Chondrocyte (in vitro differentiated cells): ENCODE measurements at places on chromosomes 13 and 19. TPM values are rescaled to one million over a fixed set of nuclear protein-coding genes. Genes with fewer than 3 reads are reported as not detected.

DNA sequence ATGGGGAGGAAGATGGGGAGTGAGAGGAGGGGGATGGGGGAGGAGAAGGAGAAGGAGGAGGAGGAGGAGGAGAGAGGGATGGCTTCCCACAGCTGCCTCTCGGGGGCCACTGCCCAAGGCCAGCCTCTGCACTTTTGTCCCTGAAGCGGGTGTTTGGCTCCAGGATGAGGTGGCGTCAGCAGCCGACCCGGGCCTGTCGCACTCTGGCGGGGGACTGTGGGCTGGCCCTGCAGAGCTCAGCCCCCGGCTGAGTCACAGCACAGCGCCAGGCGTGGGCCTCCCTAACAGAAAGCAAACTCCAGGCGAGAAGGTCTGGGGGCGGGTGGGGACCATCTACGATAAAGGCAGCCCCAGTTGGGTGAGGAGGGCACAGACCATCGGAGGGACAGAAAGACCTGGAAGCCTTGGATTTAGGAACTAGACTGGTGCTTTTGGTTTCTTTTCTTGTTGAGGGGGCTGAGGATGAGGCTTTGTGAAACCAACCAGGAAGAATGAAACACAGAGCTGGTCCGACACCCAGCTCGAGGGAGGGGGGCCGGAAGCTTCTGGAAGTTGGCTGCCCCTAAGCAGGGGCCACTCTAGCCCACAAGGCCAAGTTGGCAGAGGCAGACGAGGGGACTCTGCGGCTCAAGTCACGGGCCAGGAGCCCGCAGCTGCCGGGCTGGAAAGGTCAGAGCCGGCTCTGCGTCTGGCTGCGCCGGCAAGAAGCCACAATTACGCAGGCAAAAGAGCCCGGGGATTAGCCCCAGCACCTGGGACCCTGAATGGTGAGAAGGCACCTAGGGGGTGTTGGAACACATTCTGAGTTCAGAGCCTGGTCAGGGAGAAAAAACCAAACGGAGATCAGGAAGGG, 18.2 kb downstream of the LSM4 start:
- DNase-seq, result no peak

DNA sequence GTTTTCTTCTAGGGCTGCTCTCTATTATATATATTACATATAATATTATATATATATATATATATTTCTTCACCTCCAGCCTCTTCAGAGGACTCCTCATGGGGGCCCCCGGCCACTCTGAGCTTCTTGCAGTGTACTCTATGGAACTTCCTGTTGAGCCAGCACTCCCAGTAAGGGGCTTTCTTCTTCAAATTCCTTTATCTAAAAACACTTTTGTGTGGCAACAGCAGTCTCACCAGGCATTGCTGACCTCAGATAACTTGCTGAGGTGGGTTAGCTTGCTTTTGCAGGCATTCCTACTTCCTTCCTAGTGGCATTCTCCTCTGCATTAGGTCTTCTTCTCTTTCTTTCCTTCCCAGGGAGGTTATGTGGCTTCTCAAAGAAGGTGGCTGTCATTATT, 381.5 kb downstream of the MYO16 start:
- no peak for DNase-seq

GRCh38 chr13:84200971-84201370, 318.7 kb upstream of the SLITRK1 start:
- no peak for DNase-seq

- DNase-seq, result no peak
Measured at GRCh38 chr13:52812941-52813340, 35.5 kb downstream of the PCDH8 start.

GRCh38 chr13:99496184-99497142, 4.8 kb upstream of the TM9SF2 start:
- no peak for DNase-seq

DNA sequence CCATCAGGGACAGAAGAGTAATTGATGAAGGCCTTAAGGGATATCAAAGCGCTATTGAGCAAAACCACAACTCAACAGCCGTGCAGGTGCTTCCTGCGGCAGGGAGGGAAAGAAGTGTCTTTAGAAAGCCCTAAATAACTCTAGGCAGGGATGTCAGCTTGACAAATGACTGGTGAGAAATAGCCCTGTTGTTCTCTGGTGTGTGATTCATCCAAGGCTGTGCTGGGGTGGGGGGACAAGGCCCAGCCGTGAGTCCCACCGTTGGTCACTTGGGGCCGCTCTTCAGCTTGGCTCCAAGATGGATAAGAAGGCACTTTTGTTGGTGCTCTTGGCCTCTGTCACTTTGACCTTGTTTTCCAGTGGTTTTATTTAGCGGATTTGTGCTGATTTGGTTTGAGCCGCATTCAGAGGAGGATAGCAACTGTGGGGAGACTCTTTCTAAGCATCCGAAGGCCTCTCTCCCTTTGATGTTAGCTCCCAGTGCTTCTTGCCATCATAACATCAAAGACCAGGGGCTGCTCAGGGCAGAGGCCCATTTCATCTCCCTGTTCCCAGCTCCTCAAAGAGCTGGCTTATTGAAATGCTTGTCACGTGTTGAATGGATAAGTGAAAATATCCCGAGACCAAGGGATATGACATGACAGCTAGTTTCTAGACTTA, 130.3 kb upstream of the SERP2 start:
- DNase-seq, result no peak

GRCh38 chr13:108104736-108105135, 110.6 kb downstream of the LIG4 start:
- DNase-seq, result no peak

GRCh38 chr13:106109391-106109791, 426.1 kb downstream of the EFNB2 start:
- DNase-seq, result no peak

DNA sequence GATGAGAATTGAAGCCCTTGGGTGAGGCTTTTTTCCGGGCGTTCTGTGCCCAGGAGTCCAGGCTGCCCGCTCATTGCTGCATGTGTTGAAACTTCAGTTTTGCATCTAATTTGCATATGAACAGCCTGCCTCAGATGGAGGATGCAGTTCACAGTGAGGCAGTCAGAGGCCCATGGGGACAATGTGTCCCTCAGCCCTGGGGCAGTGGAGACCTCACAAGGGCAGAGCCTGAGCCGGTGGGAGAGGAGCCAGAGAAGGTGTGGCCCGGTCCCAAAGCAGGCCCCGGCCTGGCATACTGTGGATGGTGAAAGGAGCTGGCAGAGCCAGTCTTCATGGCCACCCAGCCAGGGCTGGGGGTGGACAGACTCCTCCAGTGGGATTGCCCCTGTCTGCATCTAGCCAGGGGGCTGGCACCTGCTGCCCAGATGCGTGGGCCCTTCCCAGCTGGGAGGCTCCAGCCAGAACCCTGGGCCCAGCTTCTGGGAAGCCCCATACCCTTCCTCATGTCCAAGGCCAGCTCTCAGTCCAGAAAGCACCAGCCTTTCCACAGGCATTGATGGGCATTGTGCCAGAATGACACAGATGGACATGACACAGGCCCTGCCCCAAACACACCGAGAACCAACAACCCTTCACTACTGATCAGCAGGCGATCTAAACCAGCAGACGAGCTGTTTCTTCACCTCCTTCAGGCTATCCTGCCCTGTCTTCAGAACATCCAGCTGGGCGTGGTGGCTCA, 32.9 kb upstream of the KCTD15 start:
- DNase-seq, result no peak

GRCh38 chr19:48006762-48007161, 12.3 kb downstream of the ELSPBP1 start:
- no peak for DNase-seq

DNA sequence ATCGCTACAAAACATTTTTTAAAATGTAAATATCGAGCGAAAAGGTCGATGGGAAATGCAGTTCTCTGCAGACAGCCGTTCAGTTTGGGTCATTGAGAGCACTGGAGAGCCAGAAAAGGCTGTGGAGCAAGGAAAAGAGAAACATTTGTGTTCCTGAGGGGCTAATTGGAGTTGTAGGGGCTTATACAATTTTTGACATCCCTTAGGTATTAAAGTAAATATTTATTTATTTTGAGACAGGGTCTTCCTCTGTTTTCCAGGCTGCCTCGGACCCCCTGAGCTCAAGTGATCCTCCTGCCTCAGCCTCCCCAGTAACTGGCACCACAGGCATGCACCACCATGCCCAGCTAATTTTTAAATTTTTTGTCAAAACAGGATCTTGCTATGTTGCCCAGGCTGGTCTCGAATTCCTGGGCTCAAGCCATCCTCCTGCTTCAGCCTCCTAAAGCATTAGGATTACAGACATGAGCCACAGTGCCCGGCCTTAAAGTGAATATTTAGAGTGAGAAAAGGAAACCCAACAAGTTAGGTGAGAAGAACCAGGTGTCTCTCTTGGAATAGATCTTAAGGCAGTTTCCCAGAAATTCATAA, 825 bp upstream of the YIF1B start:
- no peak for DNase-seq

GRCh38 chr19:23070353-23071146, 46.3 kb upstream of the ZNF730 start:
- DNase-seq, result no peak

- no peak for DNase-seq
Measured at GRCh38 chr19:19406878-19407632, 1.6 kb downstream of the GATAD2A start.

GRCh38 chr13:50334944-50335343, 319.7 kb downstream of the KCNRG start:
- DNase-seq, result no peak

GRCh38 chr19:18117692-18118378, 20.3 kb downstream of the MAST3 start:
- no peak for DNase-seq

- no peak for DNase-seq
Measured at GRCh38 chr13:27104606-27105005, 67.0 kb downstream of the USP12 start.

DNA sequence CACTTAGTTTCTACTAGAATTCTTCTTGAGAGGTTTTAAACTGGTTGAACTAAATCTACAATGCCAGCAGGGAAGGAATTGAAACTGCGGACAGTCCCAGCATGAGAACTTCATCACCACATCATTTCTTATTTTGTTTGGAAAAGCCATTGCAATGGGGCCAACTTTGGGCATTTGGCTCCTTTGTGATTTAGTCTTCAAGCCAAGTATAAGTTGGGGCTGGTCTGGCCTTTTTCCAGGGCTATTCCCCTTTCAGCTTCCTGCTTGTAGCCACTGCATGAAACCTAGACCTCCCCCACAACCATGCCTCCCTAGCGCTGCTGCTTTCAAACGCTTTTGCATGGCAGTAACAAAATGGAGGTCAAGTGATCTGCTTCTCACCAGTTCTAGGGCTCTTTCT, 142.3 kb downstream of the RGCC start:
- no peak for DNase-seq

DNA sequence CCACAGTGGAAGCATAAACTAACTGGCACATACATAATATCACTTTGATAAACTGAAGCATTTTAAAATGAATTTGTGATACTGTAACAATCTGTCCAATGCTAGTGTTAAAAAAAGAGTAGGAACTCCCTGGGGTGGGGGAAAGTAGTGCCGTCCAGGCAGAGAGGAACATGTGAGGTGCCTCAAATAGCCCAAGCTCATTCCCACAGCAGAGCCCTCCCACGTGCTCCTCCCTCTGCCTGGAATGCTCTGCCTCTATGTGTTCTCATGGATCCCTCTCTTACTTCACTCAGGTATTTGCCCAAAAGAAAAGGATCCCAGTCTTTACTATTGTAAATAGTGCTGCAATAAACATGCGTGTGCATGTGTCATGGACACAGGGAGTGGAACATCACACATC, 188.1 kb downstream of the NHLRC3 start:
- no peak for DNase-seq

DNA sequence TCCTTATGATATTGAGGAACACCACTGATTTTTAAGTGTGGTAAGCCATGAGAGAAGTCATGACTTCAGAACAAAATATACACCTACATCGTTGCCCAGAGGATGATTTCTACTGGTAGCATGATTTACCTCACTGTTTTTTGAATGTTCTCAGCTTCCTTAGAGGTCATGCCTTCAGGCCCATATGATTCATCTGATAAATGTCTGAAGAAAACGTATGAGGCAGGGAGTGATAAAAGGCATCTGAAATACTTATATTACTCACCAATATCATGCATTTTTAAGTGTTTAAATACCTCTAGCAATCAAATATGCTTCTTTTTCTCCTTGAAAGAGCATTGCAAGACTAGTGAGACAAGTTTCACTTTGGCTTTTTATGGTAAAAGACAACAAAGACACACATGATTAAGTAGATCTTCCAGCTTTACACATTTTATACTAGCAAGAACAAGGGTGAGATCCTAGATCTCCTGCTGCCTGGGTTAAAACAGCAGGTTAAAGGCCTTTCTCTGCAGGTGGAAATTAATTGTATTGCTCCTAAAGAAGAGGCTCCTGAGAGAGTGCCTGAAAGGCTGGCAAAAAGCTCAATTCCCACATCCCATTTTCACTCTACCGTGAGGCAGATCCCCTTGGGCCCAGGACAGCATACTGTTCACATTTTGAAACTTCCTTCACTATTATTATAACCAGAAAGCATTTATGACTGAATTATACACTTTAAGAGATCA, 432.4 kb downstream of the SLITRK1 start:
- no peak for DNase-seq

DNA sequence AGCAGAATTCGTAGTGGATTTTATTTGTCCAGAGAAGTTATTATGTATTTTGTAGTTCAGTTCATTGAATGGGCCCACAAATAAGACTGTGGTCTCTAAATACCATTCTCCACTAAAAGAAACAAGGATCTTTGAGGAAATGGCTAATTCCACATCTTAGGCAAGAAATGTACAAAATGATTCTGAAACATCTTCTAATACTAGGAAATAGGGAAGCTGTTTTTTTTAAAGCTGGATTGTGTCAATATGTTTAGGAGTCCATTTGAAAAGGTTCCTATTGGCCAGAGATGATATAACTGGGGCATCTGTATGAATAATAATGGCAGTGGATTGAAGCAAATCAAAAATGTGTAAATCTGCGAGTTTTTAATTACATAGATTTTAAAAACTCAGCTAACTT, 88.5 kb upstream of the SIAH3 start:
- no peak for DNase-seq

GRCh38 chr13:95275322-95276036, 25.8 kb downstream of the ABCC4 start:
- DNase-seq, result no peak

DNA sequence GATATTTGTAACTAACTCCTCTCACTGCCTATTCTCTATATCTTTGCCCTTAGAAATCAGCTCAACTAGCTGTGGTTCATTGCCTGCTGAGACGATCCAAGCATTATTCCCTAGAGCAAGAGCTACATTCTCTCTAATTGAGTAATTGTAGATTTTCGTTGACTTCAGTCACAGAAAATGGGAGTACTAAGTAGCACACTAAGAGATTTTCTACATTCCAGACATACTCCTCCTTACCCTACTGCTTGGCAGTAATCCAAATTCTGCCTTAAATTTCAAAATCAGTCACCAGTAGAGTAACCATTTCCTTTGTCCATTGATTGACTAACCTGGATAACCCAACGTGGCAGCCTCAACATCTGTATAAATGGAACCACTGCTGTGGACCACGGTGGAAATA, 1786.8 kb downstream of the SLITRK5 start:
- DNase-seq, result no peak

Gene ZNF600
- 7.2 to 8.3 TPM (median 7.8 TPM) in 3 replicates for total RNA-seq

Gene LSR
- total RNA-seq, result 0.24 to 0.99 TPM (median 0.64 TPM) in 3 replicates

Gene F7
- 0.34 to 0.85 TPM (median 0.60 TPM) in 3 replicates for total RNA-seq

Gene SYCN
- not detected in 3 replicates for total RNA-seq

Gene FREM2
- 0.07 to 0.15 TPM (median 0.07 TPM) in 3 replicates for total RNA-seq

Gene TSKS
- total RNA-seq, result not detected in 3 replicates

Gene UBE2L5
- not detected in 3 replicates for total RNA-seq

Gene LYPD3
- 0.39 to 1.0 TPM (median 0.59 TPM) in 3 replicates for total RNA-seq

Gene RFPL4A
- not detected in 3 replicates for total RNA-seq

Gene SIGLEC5
- total RNA-seq, result not detected in 3 replicates
